ENCODE measurements at places on chromosomes 5 and 9.

DNA sequence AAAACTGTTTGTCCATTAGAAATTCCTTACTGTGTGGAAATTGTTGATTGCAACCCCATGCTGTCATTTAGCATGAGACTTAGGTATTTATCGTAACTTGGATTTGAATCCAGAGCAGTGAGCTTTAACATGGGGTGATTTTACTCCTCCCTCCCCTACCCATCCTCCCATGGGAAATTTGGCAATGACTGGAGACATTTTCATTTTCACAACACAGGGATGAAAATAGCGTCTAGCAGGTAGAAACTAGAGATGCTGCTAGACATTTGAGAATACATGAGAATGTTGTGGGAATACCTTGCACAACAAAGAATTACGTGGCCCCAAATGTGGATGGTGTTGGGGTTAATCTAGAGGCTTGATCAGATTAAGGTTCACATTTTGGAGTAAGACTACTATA, 191.3 kb upstream of the MPDZ start:
- DNase-seq, result no peak

DNA sequence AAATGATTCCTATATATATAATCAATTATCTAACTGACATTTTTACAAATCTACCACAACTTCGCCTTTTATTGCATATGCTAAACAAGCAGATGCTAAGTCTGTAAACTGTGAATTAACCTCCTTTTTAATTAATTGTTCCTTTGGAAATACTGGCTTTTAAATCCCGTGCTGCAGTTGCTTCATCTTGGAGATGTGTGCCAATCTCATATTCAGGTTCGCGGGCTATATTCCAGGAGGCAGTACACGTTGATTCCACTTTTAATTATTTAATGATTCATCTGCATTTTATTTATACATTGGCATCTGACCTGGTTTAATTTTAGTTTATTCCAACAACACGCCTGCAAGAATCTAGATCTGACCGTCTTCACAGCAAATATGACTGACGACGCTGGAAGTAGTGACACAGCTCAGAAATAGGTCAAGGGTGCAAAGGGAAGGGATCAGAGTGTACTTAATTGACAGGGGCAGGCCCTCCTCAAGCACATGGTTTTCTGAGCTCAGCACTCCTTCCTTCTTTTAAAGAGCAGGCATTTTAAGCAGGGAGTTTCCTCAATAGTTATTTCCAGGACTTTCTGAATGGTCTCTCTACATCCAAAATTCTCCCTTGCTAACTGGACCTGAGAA, 125.2 kb downstream of the GLIS3 start:
- DNase-seq, result no peak

- DNase-seq, result no peak
Measured at GRCh38 chr9:36584620-36585460, 12.1 kb downstream of the MELK start.

DNA sequence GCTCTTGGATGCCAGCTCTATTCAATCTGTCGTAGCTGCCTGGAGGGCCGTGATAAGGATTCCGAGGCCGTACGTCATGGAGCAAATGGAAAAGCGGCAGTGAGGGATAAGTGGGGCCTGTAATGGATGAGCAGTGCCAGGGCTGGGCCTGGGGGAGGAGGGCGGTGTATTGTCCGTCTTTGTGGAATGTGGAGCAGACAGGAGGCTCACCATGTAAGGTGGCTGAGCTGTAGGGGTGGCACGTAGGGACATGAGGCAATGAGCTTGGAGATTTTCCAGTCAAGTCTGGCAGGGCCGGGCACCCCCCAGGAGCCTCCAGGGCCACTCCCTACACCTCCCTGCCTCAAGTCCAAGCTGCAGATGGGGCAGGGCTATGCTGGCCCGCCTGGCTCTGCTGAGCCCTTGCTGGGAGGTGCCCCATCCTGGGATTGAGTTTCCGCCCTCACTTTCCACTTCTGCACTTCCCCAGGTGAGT, 29.2 kb downstream of the NCS1 start:
- DNase-seq, result no peak

DNA sequence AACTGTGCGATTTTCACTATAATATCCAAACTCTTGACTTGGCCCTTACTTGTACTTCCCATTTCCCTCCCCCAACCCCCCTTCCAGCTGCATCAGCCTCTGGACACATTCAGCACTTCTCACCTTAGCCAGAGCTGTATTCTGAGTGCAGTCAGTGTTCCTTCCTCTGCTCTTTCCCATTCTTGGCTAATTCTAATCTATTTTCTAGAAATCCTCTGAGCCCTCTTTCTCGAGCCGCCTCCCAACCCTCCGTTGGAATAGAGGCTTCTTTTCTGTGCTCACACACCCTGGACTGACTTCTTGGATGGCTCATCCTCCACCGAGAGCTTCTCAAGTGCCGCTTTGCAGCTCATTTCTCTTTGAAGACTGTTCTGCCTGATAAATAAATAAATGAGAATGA, 188.8 kb downstream of the NTRK2 start:
- DNase-seq, result no peak

- no peak for DNase-seq
Measured at GRCh38 chr9:2743937-2744529, 26.7 kb downstream of the KCNV2 start.

DNA sequence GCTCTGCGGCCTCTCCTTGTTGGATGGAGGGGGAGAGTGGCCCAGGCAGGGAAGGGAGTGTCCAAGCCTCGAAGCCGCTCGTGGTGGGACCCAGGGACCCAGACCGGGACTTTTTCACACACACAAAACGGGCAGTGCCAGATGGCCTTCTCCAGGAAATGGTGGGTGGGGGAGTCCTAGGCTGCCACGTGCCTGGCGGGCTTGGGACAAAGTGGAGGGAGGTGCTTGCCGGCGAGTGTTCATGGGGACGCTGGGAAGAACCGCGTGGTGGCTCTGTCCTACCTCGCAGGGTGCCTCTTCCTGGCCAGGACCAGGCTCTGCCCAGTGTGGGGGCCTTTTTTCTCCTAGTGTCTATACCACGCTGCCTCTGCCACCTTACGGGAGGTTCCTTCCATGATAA, 155.0 kb upstream of the COL5A1 start:
- no peak for DNase-seq

GRCh38 chr5:181243018-181243563, 615 bp downstream of the RACK1 start:
- DNase-seq, result no peak

- DNase-seq, result no peak
Measured at GRCh38 chr9:942805-943580, 33.5 kb upstream of the DMRT3 start.

GRCh38 chr9:89524963-89525362, 27.1 kb upstream of the SEMA4D start:
- no peak for DNase-seq

DNA sequence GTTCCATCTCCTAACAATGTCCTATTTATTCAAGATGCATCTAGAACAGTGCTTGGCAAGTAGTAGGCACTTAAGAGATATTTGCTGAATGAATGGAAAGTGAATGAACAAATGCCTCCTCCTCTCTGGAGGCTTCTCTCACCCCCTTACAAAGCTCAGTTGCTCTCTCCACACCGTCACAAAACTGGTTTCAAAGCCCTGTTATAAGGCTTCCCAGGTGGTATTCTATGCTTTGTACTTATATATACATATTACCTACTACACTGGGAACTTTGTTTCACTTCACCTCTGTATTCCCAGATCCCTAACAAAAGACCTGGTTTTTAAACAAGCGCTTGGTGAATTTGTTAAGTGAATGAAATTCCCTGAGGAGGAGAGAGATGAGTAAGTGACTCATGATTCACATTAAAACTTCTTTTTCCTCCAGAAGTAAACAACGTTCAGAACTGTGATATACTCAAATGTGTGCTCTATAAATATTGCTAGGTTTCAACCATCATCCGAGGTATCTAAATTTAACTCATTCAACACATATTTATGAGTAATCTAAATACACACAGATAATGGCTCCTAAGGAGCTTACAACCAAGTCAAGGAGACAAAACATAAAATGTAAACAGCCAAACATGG, 36.0 kb downstream of the DENND1A start:
- DNase-seq, result no peak

GRCh38 chr9:22084336-22085035, 75.4 kb upstream of the CDKN2B start:
- DNase-seq, result peak; percentile 96

DNA sequence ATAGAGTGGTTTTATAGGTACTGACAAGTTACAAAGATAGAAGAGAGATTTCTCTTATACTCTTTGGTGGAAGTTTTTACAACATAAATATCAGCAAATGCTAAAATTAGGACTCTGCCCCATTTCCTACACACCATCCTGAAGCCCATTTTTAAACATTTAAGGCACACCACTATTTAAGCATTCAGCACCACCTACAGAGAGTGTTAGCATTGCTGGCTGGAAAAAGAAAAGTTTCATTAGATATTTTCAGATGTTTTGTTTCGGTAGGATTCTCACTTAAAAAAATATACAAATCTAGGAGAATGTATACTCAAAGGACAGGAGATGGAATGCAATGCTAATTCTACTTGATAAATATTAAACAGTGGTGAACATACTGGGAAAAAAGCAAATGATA, 192.9 kb upstream of the HAPLN1 start:
- DNase-seq, result no peak

GRCh38 chr5:179297486-179298180, 47.6 kb downstream of the ADAMTS2 start:
- no peak for DNase-seq

DNA sequence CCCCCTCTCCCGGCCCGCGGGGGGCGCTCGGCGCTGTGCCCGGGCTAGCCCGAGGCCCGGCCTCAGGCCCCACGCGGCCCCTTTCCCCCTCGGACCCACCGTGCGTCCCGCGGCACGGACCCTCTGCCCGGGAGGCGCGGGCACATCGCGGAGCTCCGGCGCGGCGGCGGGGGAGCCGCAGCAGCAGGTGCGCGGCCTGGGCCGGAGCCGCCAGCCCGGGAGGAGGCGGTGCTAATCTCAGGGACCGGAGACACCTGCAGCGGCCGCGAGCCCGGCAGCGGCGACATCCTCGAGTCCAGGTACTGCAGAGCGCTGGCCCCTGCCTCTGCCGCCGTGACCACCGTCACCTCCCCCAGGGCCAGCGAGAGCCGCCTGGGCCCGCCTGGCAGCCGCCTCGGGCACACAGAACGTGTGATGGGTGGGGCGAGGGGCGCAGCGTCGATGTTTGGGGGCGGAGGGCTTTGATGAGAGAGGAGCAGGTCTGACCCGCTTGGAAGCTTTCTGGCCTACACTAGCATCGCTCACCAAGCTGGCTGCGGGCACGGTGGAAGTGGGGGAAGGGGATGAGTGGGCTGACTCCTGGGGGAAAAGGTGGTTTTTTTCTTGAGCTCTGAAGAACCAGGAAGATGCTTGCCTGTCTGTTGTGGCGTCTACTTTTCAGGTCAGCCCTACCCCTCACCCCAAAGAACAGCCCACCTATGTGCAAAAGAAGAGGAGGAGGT, 524 bp downstream of the CYFIP2 start:
- no peak for DNase-seq

DNA sequence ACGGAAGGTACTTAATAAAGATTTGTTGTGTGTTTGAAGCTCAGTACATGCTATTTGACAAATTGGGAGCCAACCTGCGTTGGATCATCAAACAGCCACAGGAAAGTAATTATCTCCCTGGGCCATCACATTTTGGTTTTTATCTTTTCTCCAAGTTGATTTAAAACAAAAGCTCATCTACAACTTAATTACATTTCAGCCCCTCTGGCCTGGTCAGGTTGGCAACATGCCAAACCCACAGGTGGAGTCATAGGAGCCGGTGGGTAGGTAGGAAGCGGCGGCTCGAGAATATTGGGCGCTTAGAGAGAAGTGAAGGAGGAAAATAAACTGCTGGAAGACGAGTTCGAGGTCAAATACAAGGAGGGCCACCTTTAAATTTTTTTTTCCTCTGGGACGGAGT, 64.9 kb upstream of the FANCC start:
- DNase-seq, result no peak

- no peak for DNase-seq
Measured at GRCh38 chr5:139263536-139263935, 30.0 kb upstream of the MATR3 start.

DNA sequence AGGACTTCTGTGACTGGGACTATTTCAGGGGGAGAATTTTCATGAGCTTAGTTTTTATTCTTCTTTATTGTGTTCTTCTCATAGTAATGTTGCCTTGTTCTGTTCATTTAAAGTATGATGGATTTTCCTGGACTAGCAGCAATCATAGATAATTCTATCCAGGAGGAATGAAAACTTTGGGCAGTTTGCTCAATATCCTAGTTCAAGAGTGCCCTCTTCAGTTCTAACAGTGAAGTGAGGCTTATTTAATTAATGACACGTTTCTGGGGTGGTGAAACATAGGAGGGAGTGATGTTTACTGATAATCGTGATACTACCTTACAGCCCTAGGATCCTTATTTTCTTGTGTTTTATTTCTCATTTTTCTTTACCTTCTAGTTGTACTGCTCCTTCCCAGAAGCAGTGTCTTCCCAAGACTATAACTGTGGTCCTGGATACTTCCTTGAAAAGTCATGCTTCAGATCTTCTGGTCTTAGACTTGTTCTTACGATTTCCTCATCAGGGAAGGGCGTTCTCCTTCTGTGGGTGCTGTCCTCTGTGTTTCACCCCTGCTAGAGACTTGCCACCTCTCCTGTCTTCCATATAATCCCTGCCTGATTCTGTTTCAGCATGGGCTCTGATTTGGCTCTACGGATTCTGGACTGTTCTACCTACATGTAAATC, 57.4 kb downstream of the CFAP95 start:
- DNase-seq, result no peak

- no peak for DNase-seq
Measured at GRCh38 chr5:15601853-15602252, 101.9 kb downstream of the FBXL7 start.

- no peak for DNase-seq
Measured at GRCh38 chr5:136242611-136243010, 49.6 kb upstream of the SMIM32 start.

DNA sequence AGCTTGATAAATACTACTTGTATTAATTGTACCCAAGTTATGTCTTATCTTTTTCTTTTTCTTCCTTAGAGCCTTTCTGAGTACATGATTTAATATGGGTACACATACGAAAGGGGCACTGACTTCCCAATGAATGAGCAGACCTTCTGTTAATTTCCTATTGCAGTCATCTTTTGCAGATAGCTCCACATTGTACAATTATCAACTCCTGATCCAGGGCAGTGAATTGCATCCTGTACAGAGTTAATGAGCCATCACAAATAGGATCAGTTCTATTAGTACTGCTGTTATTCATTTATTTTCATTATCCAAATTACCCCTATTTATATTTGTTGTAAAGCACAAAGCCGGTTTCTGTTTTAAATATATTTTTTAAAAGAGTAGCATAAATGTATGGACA, 105.6 kb downstream of the ADAMTSL1 start:
- DNase-seq, result no peak

DNA sequence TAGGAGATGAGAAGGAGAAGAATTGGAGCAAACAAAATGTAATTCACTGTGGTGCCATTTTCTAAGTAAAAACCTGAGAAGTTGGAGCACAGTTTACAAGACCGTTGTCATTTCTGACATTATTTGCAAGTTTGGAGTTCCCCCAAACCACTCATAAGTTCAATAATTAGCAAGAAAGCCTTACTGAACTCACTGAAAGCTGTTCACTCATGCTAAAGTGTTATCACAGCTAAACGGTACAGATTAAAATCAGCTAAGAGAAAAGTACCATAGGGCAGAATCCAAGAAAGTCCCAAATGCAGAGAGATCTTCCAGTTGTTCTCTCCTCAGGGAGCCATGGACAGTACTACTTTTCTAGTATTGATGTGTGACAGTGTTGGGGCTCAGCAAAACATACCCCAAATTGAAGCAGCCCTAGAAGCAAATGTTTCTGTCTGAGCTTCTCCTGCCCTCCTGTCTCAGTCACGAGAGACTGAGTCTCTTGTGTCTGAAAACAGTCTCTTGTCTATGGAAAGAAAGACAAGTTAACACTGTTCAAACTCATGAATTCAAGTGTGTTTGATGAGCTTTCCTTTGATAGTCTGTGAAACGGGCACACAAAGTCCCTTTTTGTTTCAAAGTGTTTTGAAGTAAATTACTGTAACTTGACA, 221.2 kb downstream of the GABRG2 start:
- DNase-seq, result no peak
